T-helper 17 cell (primary cell): ENCODE measurements at places on chromosomes 3 and 15.

GRCh38 chr3:48518069-48518468 is 14.1 kb upstream of the SHISA5 start:
- DNase-seq = no peak

- no peak for DNase-seq
Observed at GRCh38 chr3:82558081-82558480, 796.6 kb upstream of the GBE1 start.

DNA sequence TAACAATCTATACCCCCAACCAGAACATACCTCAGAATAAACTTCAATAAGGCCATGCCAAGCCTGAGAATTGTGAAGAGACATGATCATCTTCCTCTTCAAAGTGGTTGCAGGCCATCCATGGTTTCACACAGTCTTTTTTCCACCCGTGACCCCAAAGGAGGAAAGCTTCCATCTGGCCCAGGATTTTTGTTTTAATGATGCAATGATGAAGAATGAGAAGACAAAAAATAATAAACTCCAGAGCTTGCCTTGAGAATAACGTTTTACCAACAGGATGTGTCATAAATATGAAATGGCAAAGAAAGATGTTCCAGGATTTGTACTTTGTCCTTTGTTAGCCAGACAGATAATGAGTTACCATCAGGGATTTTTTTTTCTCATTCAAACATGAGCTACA is 201.9 kb downstream of the WNT5A start:
- DNase-seq = no peak

- DNase-seq = no peak
Observed at GRCh38 chr15:39269352-39269751, 311.5 kb upstream of the THBS1 start.

GRCh38 chr3:129230311-129231019 is 18.9 kb upstream of the COPG1 start:
- DNase-seq = no peak

GRCh38 chr3:187165144-187165543 is 25.8 kb upstream of the RPL39L start:
- no peak for DNase-seq

GRCh38 chr3:143366672-143367071 is 247.1 kb downstream of the CHST2 start:
- no peak for DNase-seq

GRCh38 chr15:63052961-63053698 is 10.6 kb downstream of the TPM1 start:
- DNase-seq = no peak

- DNase-seq = no peak
Observed at GRCh38 chr3:163196815-163197374, 1700.3 kb downstream of the OTOL1 start.

DNA sequence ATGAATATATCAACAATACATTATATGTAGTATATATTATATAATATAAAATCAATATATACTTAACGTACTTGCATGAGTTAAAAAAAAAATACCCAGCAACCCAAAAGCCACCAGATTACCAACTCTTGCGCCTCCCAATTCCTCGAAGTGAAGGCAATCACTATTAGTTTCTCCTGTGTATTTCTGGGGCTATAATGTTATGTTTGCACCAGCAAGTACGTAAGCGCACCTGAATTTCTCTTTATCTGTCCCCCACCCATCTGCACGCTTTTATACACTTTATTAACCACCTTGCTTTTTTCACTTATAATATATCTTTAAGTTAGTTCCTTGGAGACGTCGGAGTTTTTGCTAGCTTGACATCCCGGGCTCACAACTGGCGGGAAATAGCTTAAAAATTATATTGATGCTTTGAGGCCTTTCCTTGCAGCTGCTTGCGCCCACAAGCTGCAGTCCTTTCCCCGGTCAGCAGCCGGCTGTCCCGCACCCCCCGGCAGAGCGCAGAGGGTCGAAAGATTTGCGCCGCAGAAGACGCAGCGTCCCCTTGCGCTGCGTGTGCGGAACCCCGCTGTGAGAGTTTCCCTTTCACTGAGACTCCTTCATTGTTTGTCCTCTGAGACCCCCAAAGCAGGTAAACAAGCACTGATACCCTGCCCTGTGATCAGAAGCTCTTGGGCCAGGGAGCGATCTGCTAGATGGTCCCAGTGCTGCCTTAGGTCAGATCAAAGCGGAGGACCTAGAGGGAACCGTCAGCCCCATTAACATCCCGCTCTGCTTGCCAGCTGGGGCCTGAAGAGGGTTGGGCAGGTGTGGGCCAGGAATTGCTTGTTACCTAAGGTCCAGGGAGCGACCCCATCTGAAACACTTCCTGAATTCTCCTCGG is 8.9 kb upstream of the EOMES start:
- no peak for DNase-seq

DNA sequence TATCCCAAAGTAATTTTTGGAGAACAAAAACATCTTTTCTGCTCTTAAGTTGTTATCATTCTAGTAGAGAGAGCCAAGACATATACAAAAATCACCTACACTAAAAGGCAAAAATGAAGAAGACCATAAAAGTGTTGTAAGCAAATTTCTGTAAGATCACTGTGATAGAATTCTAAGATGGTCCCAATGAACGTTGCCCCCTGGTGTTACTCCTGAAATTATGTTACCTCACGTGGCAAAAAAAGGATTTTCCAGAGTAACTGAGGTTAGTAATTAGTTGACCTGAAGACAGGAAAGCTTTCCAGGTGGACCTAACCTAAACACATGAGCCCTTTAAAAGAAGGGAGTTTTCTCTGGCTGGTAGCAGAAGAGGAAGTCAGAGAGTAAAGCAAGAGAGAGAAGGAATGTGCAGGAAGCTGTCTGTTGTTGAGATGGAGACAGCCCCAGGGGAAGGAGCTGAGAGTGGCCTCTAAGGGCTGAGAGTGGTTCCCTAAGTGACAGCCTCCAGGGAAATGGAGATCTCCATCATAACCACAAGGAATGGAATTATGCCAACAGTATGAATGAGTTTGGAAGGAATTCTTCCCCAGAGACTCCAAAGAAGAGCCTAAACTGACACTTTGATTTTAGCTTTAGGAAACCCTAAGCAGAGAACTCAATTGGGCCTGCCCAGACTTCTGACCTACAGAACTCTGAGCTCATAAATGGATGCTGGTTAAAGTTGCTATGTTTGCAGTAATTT is 205.9 kb downstream of the CD47 start:
- no peak for DNase-seq

DNA sequence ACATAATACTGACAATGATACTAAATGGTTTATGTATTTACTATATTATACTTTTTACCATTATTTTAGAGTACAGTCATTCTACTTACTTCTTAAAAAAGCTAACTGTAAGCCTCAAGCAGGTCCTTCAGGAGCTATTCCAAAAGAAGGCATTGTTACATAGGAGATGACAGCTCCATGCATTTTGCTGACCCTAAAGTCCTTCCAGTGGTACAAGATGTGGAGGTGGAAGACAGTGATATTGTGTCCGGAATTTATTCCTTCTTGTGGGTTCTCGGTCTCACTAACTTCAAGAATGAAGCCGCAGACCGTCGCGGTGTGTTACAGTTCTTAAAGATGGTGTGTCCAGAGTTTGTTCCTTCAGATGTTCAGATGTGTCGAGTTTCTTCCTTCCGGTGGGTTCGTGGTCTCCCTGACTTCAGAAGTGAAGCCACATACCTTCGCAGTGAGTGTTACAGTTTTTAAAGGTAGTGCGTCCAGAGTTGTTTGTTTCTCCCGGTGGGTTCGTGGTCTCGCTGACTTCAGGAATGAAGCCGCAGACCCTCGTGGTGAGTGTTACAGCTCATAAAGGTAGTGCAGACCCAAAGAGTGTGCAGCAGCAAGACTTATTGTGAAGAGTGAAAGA is 20.9 kb downstream of the AVEN start:
- no peak for DNase-seq

DNA sequence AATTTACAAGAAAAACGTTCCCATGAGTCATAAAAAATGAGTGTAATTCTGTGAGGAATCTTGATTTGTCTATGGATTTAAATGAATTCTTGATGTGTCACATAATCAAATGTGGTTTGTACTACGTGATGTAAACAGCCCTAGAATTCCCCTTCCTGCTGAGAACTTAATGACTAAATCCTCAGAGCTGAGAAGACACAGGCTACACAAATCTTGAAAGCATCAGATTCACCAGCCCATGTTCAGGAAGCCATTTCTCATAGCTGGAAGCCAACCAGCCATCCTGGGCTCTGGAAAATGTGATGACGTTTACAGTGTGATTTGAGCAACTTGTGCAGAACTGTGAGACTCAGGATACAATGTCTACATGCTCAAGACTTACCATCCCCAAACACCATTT is 193.7 kb upstream of the MME start:
- no peak for DNase-seq

GRCh38 chr3:145903472-145904013 is 257.4 kb downstream of the PLOD2 start:
- no peak for DNase-seq

GRCh38 chr15:88832820-88833730 is 29.8 kb downstream of the ACAN start:
- no peak for DNase-seq

DNA sequence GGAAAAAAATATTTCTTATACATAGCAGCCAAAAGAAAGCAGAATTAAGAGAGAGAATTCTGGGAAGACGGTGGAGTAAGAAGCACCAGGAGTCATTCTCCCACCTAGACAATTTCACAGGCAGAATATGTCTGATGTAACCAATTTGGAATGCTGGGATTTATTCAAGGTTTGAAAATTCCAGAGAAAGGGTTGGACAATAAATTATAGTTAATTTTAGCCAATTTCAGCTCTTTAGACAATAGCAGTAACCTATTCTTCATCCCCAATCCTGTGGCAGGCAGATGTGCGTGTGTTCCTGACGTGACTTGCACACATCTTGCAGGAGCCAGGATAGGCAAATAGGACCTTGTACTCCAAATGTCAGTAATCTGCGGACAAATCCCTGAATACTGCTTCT is 541.0 kb upstream of the NAALADL2 start:
- no peak for DNase-seq

- DNase-seq = no peak
Observed at GRCh38 chr15:73925848-73926218, 429 bp upstream of the LOXL1 start.

DNA sequence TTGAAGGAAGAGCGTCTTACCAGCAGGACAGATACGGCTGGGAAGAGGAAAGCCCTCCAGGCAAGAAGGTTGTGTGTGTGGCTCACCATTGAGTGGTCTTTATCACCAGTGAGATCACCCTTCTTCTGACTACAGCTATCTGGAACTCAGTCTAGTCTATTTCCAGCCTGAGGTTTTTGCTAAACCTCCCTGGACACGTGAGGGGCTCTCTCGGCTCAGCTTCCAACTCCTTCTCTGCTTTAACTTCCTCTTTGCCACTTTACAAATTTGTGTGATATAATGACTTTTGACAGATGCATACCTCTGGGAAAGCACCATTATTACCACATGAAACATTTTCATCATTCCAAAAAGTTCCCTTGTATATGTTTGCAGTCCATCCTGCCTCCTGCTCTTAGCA is 15.3 kb upstream of the ROPN1 start:
- no peak for DNase-seq

DNA sequence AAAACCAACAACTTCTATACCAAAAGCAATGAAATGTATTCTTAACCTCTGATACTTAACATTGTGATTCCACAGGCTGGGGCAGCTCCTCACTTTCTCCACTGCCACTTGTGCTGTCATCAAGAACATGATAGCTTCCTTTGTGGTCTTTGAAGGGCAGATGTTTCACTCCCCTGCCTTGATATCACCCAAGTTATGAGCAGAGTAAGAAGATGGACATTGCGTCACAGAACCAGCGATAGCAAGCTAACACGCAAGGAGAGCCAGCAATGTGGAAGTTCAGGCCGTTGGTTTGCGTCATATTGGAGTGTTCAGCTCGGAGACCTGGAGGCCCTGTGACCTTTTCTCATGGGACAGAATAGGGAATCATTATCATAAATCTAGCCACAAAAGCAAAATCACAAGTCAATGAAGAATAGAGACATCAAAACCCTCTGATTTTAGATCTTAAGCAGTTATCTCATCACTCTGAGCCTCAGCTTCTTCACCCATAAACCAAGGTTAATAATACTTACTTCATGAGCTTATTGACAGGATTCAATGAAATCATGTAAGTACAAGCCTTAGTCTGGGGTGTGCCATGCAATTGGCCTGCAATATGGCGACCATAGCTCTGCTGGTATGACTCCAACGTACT is 183.8 kb upstream of the THBS1 start:
- DNase-seq = no peak

- DNase-seq = no peak
Observed at GRCh38 chr3:99659951-99660350, 21.6 kb downstream of the COL8A1 start.

DNA sequence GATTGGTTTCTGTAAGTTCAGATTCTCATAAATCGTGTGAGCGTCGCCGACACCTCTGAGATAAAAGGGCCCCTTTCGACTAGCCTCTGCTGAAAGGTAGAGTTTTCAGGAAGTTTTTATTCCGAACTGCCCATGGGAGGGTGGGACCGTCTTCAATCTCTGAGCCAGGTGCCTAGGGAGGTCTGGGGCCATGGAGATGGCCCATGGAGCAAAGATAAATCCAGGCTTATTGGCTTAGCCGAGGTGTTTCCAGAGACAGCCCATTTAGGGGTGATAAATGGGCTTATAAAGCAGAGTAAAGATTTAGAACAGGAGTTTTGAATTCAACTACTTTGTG is 442 bp downstream of the QTRT2 start:
- DNase-seq = no peak

DNA sequence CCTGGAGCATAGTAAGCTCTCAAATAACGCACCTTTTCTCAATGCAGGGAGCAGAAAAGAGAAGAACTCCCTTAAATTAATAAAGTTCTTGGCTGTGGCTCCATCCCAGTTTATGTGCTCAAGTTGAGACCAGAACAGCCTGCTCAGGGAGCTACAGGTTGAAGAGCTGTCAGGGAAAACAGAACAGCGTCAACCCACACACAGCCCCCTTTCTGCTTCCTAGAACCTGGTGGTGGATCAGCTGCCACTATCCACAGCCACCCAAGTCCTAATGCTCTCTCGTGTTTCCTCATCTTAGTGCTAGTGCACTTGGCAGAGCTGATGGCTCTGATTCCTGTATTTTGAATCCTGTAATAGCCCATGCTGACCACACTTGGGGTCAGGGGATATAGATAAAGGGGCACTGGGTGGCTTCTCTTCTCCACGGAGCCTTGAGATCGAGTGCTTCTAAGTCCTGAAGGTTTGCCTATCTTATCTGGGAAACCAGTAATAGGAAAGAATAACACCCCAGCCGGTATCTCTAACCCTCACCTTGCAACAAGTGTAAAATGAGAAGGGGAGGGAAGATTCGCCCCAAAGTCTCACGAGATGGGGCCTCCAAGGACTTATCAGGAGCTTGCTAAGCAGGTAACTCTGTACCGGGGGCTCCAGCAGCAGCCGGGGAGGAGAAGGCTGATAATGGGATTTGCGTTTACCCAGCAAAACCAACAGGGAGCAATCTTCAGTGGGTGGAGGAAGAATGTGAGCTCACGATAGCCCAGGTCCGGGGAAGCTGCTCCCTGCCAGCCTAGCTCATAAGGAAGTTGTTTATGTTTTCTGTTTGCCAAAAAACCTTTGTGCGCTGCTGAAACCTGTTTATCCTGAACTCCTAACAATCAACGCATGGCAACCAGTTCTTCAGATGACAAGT is 136.2 kb upstream of the ICE2 start:
- DNase-seq = no peak
